ENCODE measurements at places on chromosomes 13 and 19.
A peak's percentile ranks its signal among the peaks of the same experiment; 100 is the strongest.

DNA sequence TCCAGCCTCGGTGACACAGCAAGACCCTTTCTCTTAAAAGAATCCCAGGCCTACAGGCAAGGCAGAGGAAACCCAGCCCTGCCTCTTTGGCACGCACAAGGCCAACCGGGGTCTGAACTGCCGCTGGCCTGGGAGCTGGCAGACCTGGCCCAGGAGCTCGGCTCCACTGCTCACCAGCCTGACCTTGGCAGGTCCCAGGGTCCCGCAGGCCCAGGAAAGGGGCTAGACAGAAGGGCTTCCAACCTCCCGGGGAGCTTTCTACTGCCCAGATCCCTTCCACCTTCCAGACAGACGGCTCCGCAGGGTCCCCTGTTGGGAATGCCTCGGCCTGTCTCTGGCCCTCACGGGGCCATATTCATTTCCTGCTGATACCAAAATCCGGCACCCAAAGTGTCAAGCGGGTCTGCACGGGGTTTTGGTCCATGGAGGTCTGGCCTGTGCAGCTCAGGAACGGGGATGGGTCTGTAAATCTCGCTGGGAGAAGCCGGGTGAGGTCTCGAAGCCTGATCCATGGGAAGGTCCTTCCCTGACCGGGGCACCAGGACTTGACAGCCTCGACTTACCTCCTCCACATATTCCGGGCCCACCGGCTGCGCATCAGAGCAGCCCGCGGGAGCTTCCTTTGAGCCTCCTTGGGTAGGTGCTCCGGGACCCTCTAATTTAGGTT, 36.6 kb upstream of the MATK start:
- DNase-seq, result no peak

DNA sequence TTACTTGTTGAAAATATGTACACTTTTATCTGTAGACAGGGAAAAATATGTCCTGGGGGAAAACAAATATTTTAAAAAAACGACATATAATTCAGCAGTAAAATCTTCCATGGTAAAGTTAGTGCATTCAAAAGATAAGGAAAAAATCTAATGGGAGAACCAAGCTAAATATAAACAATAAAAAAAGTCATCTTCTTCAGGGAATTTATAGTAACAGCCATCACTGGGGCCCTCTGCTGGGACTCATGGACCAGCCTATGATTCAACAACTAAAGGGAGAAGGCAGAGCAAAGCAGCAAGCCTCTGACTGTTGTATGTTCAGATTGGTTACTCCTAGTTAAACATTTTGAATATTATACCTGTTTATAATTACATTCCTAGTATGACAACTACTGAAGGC, 93.0 kb downstream of the ITGBL1 start:
- no peak for DNase-seq

GRCh38 chr13:112715210-112715609, 25.4 kb downstream of the ATP11A start:
- DNase-seq, result no peak

GRCh38 chr13:38763446-38764381, 76.8 kb downstream of the FREM2 start:
- no peak for DNase-seq

DNA sequence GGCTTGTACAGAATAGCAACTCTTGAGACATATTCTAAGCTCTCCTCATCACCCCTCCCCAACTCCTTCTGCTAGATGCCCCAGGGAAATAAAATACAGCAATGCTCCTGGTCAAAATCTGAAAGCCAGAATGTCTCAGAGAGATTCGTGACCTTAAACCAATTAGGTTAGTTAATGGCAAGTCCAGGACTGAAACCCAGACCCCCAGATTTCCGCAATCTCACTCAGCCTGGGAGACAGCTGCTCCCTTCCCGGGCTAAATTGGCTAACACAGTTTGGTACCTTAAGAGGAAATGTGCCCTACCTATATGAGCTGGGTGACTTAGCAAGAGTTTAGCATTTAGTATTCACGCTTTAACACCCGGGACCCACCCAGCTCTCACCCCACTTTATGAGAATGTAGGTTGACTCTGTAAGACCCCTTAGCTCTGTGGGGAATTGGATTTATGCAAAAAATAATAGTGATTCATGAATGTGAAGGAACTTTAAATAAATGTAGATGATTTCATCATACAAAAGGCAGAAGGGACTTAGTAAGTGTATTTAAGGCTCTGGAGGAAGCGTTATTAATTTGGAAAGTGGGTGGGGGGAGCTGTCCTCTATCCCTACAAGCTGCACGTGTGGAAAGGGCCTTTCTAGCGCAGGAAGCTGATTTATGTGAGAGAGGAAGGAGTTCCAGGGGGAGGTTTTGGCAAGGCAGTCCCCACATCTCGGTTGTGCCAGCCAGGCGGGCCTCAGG, 1.1 kb downstream of the DLEU7 start:
- DNase-seq, result no peak

DNA sequence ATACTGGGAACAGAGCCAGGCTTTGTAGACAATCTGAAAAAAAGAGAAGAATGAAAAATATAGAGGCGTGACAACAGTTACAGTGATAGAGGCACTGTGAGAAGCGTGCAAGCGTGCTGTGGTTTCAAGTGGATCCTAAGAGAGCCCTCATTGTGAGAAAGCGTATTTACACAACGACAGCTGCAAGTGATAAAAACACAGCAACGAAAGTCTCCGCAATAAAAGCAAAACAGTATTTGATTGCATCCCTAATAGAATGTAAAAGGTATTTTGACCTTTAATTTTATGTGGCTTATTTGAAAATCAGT, 642.7 kb upstream of the ARGLU1 start:
- no peak for DNase-seq

DNA sequence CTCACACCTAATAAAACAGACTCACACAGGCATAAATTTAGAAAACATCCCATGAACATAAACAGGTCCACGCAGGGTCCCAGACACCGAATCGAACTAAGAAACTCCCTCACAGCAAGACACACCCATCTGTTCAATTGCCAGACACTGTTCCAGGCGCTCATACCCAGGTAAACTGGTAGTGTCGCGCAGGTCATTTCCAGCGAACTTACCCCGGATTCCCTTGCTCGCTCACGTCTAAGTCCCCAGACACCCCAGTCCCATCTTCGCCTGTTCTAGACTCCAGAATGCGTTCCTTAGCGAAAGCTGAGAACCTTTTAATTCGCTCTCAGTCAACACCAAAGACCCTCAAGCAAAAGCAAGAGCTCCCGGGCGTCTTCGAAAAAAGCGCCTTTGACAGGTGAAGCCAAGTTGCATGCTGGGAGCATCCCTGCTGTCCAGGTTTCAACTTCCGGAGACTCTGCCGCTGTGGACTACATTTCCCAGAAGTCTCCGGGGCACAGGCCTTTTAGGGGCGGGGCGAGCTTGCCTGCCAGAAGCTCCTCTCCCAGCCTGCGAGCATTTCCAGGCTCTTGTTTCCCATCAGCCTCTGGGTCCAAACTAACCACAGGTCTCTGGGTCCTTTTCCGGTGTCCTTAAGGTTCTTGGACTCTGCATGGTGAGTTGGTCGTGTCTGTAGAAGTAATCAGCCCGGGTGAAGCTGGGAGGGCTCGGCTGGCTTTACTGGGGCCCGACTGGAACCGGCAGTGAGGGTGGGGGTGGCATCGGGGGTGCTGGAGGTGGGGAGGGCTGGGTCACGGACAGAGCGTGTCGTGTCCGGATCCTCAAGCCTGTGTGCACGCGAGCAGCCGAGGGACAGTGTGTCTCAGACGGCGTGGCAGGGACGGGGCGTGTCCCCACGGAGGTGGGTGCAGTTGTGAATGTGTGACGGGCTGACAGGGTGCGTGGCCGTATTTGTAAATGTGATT, at the start of gene ZNF283:
Gene ZNF283 (plus strand): TSS at position 535 of the 968 bp plus-strand sequence. CDS start 6,184 bp downstream, outside the sequence.
- peak; percentile 87 for DNase-seq

- DNase-seq, result no peak
Observed at GRCh38 chr19:47716270-47716937, 3.2 kb downstream of the EHD2 start.

- no peak for DNase-seq
Observed at GRCh38 chr19:15161028-15161984, 39.5 kb downstream of the NOTCH3 start.

- no peak for DNase-seq
Observed at GRCh38 chr19:41932720-41933332, 4.6 kb upstream of the ERFL start.

DNA sequence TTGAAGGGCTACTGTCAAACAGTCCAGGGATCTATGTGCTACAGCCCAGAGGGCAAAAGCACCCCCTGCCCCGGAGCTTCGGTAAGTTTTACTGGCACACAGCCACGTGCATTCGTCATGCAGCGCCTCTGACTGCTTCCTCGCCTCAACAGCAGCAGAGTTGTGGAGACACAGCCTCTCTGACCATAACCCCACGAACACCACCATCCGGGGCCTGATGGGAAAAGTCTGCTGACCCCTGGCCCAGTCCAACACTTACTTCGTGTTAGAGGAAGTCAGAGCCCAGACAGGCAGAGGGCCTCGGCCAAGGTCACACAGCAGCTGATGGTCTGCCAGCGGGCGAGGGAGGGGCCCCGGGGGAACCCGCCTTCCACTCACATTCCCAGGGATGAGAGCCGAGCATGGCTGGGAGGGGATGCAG, 5.1 kb downstream of the CBARP start:
- DNase-seq, result no peak

DNA sequence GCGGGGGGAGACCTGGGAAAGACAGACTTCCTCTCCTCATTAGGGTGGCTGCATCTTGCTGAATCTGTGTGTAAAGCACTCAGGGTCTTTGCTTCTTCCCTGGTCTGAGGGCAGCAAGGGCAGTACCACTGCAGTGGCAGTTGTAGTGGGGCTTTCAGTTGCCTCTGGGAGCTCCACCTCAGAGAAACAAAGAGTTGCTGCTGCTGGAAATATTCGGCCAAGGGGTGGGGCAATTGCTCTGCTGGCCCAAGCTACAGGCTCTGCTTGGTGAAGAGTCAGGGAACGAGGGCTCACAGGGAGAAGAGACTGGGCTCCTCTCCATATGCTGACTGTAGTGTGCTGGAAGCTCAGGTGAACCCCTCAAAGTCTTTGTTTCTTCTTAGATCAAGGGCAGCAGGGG, 52.5 kb downstream of the POSTN start:
- DNase-seq, result no peak

GRCh38 chr13:110737555-110737954, 24.1 kb downstream of the ING1 start:
- DNase-seq, result no peak

- DNase-seq, result peak; percentile 35
Observed at GRCh38 chr19:54114340-54115108, 933 bp downstream of the TFPT start.

DNA sequence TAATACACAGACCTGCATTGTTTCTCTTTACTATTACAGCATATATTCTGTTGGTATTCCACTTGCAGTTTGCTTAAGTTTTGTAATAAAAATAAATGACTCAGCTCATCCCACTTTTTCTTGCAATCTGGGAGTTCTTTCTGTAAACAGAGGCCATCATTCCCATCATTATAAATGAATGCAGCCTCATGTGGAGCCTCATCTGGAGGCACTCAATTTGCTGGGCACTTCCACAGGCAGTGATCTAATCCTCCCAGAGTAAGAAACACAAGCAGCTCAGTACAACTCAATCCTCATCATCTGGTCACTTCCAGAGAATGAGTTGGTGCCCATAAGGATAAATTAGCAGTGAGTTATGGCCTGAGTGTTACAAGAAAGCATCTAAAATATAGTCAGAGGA, 2801.9 kb downstream of the PCDH9 start:
- no peak for DNase-seq

GRCh38 chr19:19434483-19435045, 29.1 kb downstream of the GATAD2A start:
- DNase-seq, result no peak

DNA sequence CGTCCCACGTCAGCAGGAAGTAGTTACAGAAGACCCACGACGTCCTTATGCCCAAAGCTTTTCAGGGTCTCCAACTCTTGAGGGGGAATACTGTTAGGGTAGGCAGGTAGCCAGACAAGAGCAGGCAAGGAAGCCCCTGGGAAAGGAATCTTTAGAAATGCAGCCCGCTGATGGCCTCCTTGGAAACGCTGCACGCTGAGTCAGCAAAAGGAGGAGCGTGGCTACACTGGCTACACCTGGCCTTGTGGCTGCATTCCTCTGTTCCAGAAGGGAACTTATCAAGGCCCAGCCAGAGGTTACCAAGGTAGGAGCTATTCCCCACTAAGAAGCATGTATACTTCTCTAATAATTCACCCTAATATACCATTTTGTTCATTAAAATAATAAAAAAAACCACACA, 2.0 kb downstream of the ERVV-1 start:
- DNase-seq, result no peak

DNA sequence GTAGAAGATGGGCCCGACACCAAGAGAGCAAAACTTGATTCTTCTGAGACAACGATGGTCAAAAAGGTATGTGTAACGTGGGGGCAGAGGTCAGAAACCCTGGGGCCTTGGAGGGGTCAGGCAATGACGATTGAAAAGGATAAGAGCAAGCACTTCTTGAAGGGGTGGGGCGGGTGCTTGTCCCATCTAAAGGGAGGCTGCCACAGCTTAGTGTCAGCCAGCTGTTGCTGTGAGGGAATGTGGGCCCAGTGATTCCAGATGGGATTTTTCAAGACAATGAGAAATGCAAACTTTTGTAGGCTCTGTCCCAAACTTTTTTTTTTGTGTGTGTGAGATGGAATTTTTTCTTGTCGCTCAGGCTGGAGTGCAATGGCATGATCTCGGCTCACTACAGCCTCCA, 24.5 kb downstream of the SAE1 start:
- no peak for DNase-seq

DNA sequence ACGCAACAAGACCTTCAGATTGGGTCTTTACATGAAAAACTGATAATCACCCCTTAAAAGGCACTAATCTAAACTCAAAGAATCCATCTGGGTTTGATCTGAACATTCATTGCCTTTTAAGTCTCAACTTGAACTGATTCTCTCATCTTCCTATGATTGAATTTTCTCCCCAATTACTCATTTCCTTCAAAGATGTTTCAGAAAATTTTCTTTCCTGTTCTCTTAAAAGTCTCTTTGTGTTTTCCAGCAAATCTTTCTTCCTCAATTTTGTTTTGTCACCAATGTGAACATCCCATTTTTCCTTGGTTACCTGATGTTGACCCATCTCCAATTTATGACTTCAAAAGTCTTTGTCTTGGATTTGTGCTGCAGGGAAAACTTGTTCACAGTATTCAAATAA, 234.3 kb downstream of the DACH1 start:
- DNase-seq, result no peak

- DNase-seq, result no peak
Observed at GRCh38 chr19:29576761-29577648, 29.1 kb upstream of the POP4 start.
